ENCODE measurements at places on chromosomes 4 and X. TPM values are rescaled to one million over a fixed set of nuclear protein-coding genes. Genes with fewer than 3 reads are reported as not detected.
A peak's percentile ranks its signal among the peaks of the same experiment; 100 is the strongest.

DNA sequence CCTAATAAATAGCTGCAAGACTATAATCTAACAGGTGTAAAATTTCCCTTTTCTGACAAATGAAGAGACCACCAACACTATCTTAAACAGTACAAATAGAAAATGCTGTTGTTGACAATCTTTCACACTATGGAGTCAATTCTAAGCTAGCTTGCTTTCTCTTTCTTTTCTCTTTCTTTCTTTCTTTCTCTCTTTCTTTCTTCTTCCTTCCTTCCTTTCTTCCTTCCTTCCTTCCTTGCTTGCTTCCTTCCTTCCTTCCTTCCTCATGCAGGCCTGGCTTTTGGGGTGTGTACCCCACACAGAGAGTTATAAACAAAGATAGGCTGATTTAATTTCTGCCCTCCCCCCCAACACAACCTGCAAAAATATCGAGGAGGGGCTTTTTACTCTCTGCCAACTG, 8.1 kb upstream of the ARX start:
- DNase-seq: no peak

- no peak for DNase-seq
Measured at GRCh38 chr4:145507636-145508035, 26.0 kb downstream of the SMAD1 start.

- DNase-seq: no peak
Measured at GRCh38 chr4:64715741-64716140, 306.5 kb upstream of the TECRL start.

- DNase-seq: no peak
Measured at GRCh38 chr4:72320223-72320948, 248.6 kb downstream of the ADAMTS3 start.

DNA sequence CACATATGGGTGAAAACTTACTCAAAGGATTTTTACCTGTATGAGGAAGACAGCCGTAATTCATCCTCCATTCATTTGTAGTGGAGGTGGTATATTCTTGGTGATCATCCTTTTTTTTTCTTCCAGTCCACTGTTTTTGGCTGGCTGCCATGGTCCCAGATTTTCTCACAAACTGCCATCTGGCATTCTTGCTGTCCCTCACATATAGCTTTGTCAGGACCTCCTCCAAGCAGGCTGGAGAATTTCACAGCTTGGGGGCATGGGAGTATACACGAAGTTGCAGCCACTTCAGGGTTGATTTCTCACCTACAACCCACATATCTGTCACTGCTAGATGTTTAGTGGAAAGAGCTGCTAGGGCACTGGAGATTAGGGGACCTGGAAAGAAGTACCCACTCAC, 401.0 kb downstream of the IL1RAPL1 start:
- no peak for DNase-seq

- DNase-seq: peak; percentile 67
Measured at GRCh38 chr4:128653527-128654444, 155.7 kb upstream of the JADE1 start.

- DNase-seq: no peak
Measured at GRCh38 chr4:150394046-150394445, 187.9 kb upstream of the MAB21L2 start.

DNA sequence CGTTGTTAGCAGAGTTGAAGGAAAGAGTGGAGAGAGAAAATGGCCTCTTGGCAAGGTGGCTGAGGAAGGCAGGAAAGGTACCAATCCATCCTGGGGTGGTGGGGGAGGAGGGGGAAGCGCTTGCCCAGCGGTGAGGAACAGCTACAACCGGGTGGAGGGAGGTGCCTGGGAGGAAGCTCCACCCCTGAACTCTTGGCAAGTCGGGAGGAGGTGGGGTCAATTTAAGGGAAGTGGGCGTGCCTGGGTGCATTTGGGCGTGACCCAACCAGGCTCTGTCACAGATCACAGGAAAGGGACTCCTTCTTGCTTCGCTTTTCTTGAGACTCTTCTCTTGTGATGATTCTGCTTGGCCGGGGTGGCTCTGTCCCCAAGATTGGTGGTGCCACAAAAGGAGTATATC, 41.7 kb downstream of the BCORL1 start:
- DNase-seq: peak; percentile 81

- no peak for DNase-seq
Measured at GRCh38 chr4:5747738-5748375, 36.9 kb downstream of the EVC start.

DNA sequence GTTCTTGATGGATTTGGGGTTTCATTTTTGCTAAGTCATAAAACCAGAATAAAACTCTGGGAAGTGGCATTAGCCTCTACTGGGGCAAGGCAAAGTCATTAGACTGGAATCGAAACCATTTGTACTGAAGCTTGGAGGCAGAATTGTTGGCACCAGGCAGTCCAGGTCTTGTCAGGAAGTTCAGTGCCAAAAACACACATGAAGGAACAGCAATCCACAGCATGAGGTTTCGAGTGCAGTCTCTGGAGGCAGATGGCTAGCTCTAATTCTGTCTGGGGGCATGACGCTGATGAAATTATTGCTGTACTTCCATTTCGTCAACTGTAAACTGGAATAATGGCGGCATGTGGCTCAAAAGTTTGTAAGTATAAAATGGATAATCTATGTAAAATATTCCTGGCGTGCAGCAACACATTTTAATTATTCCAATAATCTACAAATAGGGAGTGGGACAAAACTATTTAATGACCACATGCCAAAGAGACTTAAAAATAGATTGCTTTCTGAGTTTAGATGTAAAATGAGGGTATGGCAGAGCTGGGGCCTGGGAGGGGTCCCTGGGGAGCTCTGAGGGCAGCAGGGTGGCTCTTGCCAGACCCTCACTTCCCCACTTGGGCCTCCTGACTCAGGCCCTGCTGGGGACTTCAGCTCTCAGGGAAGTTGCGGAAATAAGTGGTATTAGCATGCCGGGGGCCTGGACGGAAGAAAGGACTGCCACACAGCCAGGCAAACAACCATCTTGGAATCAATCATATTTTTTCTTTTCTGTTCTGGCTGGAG, 18.8 kb upstream of the CENPU start:
- no peak for DNase-seq

DNA sequence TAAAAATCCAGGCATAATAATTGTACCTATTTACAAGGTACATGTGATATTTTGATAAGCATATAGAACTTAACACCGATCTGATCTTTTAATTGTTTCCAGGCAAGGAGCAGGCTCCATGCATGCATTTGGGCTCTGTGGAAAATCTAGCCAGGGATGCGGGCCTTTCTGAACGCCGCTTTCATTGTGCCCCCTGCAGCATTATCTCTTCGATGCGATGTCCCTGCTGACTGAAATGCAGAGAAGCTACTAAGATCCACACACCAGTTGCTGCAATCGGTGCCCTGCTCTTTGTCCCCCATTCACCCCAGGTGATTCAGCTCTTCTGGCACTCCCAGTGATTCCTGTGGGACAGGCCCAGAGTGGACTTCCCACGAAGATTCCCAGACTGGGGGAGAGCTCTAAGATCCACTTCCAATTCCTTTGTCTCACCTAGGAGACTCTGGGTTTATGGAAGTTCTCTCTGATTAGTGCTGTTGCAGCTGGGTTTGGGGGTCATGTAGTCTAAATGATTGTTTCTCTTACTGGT, 254.3 kb upstream of the AGA start:
- DNase-seq: no peak

DNA sequence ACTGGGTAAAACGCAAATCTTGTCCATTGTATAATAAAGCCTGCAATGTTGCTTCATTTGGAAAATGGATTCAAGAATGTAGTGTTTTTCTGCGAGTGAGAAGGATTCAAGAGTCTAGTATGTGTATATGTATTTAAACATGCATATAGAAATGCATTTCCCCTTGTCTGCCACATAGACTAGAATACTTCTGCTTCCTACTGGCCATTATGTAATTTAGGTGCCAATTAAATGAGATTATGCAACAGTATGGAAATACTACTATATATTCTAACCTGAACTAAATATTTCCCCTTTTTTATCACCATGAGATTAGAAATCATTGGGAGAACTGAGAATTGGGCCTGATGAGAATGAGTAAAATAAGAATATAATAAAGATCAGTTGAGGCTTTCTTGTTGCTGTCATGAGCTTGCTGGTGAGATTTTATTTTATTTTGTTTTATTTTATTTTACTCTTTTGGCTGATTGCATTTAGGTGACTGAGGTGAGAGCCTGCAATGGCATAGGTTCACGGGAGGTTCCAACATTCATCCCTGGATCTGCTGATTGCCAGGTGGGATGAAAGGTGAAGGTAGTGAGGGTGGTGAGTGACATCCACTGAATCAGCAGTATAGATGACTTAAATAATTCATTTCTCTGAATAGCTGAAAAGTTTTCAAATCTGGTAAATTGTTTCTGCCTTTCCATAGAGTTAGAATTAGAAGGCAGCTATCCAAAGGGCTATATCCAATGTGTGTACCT, 95.6 kb upstream of the SLC4A4 start:
- no peak for DNase-seq

DNA sequence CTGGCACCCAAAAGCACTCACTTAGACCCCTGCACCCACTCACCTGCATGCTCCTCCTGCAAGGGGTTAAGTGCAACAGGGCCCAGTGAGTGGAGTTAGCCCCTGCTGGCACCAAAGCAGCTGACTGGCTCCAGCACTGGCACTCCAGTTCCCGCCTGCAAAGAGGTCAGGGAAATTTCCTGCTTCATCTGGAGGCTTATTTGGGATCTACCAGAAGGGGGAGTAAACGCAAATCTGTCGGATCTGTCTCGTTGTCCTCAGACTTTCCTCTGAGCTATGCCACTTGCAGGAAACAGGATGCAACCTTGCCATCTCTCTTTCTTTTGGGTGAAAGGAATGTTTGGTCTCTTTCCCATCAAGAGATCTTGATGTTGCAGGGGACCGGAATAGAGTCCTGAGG, 435.6 kb downstream of the PCDH10 start:
- no peak for DNase-seq

DNA sequence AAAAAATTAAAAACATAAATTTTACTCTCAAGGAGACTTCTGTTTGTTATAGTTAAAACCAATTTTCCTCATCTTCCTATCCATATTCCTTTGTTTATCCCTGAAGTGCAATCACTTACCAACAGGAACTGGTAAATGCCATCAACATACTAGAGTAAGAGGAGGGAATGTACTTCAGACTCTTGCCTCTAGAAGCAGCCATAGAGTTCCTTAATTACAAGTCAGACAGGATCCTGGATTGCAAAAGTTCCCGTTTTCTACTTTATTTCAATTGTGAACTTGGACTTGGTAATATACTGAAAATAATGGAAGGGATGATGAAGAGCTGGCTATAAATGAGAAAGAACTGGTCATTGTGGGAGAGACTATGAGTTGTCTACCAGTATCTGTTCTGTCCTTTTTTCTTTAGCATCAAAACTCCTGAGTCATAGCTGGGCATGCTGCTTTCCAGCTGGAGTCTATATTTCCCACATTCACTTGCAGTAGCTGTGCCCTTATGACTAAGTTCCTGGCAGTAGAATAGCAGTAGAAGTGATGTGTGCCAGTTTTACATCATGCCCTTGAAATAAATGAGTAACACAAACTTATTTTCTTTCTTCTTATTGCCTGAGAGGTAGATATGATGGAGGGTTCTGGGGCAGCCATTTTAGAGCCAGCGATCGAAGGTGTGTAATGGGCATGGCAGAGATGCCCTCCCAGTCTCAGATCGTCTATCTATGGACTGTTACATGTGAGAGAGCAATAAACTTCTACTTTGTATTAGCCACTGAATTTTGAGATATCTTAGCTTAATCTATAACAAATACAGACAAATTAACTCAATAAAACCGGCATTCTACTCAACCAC, 26.8 kb upstream of the SPARCL1 start:
- no peak for DNase-seq

DNA sequence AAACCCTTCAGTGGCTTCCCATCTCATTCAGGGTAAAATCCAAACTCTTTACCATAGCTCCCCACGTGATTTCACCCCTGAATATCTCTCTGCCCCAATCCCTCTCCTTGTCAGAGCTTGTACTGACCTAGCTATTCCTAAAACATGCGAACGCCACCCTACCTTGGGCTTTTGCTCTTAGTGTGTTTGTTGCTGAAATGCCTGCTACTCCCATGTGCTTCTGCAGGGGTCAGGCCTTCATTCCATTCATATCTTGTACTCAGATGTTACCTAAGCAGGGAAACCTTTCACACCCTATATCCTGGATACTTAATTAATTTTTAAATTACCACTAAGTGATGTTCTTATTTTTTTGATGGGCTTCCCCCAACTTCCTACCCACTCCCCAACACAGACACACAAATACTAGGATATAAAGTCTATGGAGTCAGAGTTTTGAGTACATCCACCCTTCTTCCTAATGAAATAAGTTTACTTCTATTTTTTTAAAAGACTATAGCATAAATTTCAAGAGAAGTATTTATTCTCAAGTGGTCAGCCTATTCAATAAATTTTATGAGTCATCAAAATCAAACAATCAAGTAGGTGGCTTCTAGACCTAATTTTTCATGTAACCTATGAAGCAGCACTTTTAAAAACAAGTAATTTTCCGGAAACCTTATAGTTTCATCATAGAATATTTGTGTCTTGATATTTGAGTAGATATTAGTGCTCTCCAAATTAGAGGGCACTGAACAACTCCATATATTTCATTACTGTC, 189.4 kb downstream of the RAPGEF2 start:
- DNase-seq: no peak

GRCh38 chrX:12790885-12791256, 341 bp upstream of the PRPS2 start:
- no peak for DNase-seq

GRCh38 chr4:80199004-80199560, 1.8 kb downstream of the PRDM8 start:
- DNase-seq: no peak

DNA sequence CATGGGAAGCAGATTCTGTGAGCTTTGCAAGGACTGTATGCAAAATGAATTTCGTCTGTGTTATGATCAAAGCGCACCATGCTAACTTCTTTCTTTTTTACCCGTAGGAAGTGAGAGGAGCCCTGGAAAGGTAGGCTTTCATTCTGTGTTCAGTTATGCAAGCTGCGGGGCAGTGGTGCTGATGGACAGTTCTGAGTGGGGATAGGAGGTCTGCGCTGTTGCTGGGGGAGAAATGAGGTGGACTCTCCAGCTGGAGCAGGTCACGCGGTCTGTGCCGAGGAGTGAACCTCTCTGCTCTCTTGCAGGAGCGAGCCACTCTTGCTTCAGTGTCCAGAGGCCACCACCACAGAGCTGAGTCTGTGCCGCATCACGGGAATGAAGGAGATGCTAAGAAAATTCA, 4.5 kb downstream of the TRIML1 start:
- no peak for DNase-seq

GRCh38 chr4:159719531-159719930, 616.7 kb downstream of the RAPGEF2 start:
- DNase-seq: no peak

GRCh38 chr4:163755013-163755412, 260.5 kb downstream of the TMA16 start:
- DNase-seq: no peak

GRCh38 chr4:48602763-48603162, 112.7 kb downstream of the ZAR1 start:
- DNase-seq: no peak

- no peak for DNase-seq
Measured at GRCh38 chr4:22417408-22417807, 98.5 kb downstream of the ADGRA3 start.

GRCh38 chr4:20623939-20624338, 76.3 kb upstream of the PACRGL start:
- DNase-seq: no peak

- DNase-seq: no peak
Measured at GRCh38 chrX:51798701-51799100, 55.5 kb downstream of the GSPT2 start.

The CORIN gene
- total RNA-seq: 0.58 TPM

The SPIN3 gene
- 8.9 TPM for total RNA-seq

The ARAP2 gene
- total RNA-seq: 22.3 TPM

The IL2 gene
- not detected for total RNA-seq

The MYOZ2 gene
- total RNA-seq: not detected

The RBM47 gene
- total RNA-seq: 304 TPM

The CCSER1 gene
- total RNA-seq: 22.7 TPM

The F8A3 gene
- 11.4 TPM for total RNA-seq

The AMER1 gene
- total RNA-seq: 4.1 TPM

The MGARP gene
- 0.22 TPM for total RNA-seq

Data from left colon (tissue), 2 donors.